SHP77 (cell line): ENCODE measurements at places on chromosomes 3 and 15.

DNA sequence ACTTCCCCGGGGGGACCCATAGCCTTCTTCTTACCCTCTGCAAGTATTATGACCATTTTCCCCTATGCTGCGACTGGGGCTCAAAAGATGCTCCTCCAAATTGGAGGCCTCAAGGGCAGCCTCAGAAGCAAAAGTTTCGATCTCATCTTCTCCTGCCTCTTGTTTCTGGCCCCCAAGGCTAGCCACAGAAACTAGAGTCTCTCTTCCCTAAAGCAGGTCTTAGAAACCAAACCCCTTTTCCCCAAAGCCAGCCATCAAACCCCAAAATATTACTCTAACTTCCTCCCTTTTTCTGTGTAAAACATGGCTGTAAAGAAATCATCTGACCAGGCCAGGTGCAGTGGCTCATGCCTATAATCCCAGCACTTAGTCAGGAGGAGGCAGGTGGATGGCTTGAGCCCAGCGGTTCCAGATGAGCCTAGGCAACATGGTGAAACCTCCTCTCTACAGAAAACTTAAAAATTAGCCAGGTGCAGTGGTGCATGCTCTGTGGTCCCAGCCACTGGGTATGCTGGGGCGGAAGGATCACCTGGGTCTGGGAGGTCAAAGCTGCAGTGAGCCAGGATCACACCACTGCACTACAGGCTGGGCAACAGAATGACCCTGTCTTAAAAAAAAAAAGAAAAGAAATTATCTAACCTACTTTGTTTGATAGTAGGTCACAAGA, 36.7 kb upstream of the MFGE8 start:
- no peak for DNase-seq

- no peak for DNase-seq
Observed at GRCh38 chr3:194976874-194977273, 291.2 kb downstream of the FAM43A start.

- DNase-seq: no peak
Observed at GRCh38 chr3:140903196-140903595, 38.4 kb upstream of the SLC25A36 start.

- no peak for DNase-seq
Observed at GRCh38 chr3:17182166-17182565, 297.4 kb downstream of the PLCL2 start.

GRCh38 chr3:14430053-14430452, 27.6 kb downstream of the SLC6A6 start:
- no peak for DNase-seq

- DNase-seq: no peak
Observed at GRCh38 chr15:59436774-59437141, 1.2 kb upstream of the FAM81A start.

GRCh38 chr3:86929046-86929445, 61.9 kb downstream of the VGLL3 start:
- DNase-seq: no peak

DNA sequence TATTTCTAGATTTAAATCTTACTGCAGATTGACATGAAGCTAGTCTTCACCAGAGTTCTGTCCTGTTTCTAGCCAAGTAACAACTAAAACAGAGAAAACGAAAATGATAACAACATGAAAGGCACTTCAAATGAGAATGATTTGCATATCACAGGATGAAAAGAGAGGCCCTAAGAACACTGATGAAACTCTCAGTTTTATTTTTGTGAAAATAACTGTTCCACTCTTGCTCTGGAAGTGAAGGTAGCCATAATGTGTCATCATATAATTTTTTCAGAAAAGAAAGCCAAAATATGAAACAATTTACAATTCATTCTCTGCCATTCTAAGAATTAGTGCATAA, 274.4 kb downstream of the ADAMTSL3 start:
- no peak for DNase-seq

- no peak for DNase-seq
Observed at GRCh38 chr3:125073390-125073905, 17.7 kb upstream of the HEG1 start.

DNA sequence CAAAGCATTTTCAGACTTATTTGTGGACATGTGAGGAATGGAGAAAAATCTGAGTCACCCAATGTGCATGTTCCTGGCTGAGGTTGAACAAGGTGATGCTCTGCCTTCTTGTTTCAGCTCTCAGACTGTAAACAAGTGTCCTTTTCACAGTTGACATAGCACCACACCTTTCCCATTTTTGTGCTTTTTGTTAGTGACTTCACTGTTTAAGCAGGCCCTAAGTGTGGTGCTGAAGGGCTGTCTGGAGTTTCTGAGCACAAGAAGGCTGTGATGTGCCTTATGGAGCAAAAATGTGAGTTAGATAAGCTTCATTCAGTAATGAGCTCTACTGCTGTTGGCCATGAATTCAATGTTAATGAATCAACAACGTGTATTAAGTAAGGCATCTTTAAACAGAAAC, 20.4 kb downstream of the ABI3BP start:
- no peak for DNase-seq

- no peak for DNase-seq
Observed at GRCh38 chr3:78235841-78236240, 1195.9 kb downstream of the ROBO2 start.

GRCh38 chr3:9175421-9175820, 74.0 kb downstream of the SRGAP3 start:
- no peak for DNase-seq

- no peak for DNase-seq
Observed at GRCh38 chr15:47116698-47117097, 600.6 kb upstream of the SEMA6D start.

DNA sequence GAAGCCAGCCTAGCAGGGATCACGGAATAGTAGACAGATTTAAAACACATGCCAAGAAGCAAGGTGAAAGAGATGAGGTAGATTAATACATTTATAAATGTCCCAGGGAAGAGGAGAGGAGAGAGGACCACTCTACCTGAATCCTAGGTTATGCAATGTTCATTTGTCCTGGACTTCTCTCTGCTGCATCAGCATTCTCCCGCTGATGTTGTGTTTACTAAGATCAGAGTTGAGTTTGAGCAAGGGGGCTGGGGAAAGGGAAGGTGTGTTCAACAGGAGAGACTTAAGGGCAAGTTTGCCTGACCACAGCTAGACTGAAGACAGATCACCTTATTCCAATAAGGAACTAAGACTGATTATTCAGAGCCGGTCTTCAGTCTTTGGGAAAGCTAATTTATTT, 1.1 kb upstream of the KPNA1 start:
- DNase-seq: no peak

DNA sequence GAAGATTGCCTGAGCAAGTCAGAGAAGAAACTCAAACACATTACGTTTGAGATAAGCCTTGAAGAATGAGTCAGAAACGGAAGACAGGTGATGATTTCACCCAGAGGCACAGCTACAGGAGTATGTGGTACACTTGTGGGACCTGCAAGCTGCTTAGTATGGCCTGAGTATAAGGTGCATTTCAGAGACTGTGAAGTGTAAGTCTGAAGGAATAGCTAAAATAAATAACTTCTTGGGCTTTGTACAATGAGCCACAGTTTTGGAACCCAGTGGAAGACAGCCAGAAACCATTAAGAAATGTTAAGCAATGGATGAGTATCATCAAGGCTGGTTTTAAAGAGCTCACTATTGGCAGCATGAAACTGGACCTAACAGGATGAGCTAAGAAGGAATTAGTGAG, 826.2 kb downstream of the ROBO1 start:
- no peak for DNase-seq

DNA sequence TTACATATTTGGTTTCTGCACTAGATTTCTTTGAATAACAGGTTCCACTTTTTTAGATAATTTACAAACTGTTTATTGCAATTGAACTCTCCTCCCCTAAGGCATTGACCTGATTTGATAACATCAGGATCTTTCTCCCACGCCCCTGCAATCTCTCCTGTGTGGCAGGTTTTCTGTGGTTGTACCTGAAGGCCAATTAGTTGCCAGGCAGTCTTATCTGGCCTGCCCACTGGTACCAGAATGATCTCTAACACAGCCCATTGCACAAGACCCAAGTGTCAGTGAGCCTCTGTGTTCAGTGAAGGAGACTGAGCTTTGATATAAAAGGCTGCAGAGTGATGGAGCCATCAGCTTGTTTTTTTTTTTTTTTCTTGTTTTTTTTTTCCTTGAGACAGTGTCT, 3.3 kb downstream of the ACAD9 start:
- no peak for DNase-seq

DNA sequence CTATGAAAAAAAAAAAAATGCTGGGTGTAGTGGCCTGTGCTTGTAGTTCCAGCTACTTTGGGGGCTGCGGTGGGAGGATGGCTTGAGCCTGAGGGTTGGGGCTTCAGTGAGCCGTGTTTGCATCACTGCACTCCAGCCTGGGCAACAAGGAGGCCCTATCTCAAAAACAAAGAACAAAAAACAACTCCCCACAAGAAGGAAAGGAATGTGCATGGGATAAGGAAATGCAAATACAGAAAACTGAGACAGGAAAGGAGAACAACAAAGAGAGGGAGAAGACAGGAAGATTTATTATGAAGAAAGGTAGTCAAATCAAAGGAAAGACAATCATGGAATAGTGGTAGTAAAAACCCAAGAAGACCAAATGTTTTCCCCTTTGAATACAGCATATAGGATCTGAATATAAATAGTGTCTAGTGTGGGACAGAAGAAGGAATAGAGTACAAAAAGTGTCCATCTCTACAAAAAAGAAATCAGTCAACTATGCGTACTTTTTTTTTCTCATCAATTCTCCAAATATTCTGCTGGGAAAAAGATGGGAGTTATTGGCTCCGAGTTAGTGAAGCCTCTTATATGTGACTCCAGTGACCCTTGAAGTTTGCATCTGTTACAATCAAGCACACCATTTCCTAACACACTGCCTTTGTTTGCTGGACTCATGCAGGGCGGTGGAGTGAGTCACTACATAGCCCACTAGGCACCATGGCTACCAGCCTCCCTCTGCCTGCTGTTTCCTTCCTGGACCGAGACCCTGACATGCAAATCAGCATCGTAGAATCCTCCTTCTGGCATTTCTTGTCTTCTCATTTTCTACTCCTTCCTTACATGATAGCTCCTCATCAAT, 101.2 kb upstream of the PTX3 start:
- DNase-seq: no peak

- no peak for DNase-seq
Observed at GRCh38 chr3:12759693-12760565, 870 bp upstream of the TMEM40 start.

GRCh38 chr3:59401924-59402323, 352.1 kb upstream of the CFAP20DC start:
- no peak for DNase-seq

- DNase-seq: no peak
Observed at GRCh38 chr3:108006881-108007331, 83.9 kb downstream of the CD47 start.

DNA sequence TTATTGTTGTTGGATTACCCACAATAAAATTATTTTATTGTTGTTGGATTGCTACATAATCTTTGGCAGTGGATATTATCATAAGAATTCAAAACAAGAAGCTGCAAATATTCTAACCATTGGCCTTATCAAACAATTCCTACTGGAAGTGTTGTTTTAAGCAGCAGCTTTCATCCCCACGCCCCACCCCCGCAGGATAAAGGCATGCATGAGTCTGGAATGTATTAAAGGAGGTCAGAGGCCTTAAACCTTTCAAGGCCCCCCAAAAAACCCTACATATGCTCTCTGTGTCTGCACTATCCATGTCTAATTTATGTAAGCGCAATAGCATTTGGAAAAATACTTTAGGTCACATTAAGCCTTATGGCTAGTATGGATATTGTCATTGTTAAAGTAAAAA, 23.1 kb downstream of the P3H2 start:
- DNase-seq: no peak

- no peak for DNase-seq
Observed at GRCh38 chr3:120370463-120370862, 21.3 kb upstream of the LRRC58 start.

DNA sequence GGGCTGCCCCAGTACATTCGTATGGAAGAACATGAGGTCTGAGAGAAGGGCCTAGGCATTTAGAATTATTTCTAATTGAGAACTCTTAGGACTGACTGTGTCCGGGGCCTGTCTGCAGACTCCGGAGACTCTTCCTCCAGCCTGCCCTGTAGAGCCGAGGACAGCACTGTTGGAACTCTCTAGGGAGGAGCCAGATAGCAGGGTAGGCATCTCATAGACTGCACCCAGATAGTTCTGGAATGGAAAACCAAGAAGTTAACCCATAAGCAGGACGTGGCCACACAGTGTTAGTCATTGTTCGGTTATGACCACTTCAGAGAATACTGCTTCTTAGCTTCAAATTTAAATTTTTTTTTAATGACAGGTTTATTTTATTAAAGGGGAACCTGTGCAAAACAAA, 59.5 kb downstream of the SNRK start:
- no peak for DNase-seq

DNA sequence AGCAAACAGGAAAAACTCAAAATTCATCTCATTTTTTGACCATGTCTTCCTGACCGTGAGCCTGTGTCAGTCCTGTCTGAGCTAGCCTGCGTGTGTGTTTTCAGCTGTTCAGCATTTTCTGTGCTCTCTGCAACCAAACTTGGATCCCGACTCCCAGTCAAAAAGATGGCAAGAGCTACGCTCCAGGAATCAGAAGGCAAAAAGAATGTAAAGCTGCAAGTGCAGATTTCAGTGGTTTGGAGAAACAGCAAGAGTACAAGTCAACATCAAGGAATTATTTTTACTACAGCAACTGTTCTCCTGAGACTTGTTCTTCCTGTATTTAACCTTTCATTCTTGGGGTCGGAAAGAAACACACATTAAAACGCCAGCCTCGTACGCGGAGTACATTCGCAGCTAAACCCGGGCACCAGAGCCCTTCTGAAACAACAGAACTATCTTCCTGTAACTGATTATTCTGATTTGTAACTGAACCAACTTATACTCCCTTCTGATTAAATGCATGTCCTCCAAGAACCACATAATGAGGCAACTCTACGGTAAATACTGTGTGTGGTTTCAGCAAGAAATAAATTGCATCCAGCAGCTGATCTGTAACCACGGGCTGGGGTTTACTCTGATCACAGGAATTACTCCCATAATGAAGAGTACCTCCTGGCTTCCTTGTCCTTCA, 107.4 kb downstream of the LRIG1 start:
- DNase-seq: no peak

DNA sequence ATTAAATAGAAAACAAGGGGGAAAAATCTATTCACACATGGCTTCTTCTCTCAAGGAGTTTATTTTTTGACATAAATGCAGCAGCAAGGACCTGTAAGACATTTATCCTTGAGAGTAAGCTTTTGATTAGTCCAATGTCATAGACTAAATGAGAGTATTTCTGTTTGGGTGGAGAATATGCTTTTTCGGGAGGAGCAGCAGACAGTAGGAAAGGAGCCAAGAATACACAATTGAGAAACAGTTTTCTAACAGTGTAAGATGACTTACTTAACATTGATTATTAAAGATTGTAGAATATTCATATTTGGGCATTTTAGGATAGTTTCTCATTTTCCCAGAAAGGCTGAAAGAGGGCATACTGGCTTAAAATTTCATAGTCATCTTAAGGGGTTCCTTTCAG, 65.9 kb upstream of the PAQR5 start:
- DNase-seq: no peak

DNA sequence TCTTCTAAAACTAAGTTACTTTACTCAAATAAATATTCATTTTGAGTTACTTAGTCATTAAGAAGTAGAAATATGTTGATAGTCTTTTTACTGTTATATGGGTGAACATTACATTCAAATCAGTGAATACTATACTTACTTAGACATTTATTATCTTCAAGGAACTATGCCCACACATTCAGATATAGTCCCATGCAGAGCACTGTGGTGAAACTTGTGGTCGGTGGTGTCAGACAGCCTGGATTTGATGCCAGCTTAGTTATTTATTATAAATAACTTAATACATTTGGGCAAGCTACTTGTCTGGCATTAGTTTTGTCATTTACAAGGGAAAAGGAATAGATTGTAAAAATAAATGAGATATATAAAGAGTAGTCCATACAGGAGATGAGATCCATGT, 149.5 kb downstream of the RAP2B start:
- no peak for DNase-seq
